NCI-H1417 (cell line): ENCODE measurements at places on chromosomes 7 and 10.

DNA sequence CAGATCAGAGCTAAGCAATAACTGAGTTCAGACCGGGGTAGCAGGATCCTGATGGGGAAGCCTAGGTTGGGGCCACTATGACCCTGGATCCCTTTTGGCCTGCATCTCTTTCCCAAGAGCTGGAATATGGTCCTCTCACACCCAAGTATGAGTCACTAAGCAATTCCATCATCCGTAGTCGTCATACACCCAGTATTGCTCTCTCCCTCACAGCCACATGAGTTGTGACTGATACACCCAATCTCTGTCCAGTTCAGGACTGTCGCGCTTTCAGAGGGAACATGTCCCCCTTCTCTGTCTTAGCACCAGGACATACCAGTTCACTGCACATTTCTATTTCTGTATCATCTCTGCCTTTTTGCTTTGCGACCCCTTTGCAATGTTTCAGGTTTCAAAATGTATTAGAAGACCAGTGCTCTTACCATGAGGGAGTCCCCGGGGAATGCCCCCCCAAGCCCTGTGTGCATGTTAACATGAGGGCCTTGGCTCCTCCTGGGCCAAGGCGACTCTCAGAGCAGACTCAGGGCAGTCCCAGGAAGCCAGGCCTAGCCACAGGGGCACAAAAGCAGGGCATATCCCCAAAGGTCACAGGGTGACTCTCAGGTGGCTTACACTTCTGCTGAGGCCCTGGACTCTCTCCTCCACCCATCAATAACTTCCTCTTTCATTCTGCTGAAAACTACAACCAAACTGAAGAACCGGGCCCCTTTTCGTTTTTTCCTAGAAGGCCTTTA lies 75.3 kb upstream of the SAMD8 start:
- DNase-seq: no peak

- DNase-seq: no peak
These were observed 132.7 kb downstream of the AOAH start for GRCh38 chr7:36591636-36592035.

DNA sequence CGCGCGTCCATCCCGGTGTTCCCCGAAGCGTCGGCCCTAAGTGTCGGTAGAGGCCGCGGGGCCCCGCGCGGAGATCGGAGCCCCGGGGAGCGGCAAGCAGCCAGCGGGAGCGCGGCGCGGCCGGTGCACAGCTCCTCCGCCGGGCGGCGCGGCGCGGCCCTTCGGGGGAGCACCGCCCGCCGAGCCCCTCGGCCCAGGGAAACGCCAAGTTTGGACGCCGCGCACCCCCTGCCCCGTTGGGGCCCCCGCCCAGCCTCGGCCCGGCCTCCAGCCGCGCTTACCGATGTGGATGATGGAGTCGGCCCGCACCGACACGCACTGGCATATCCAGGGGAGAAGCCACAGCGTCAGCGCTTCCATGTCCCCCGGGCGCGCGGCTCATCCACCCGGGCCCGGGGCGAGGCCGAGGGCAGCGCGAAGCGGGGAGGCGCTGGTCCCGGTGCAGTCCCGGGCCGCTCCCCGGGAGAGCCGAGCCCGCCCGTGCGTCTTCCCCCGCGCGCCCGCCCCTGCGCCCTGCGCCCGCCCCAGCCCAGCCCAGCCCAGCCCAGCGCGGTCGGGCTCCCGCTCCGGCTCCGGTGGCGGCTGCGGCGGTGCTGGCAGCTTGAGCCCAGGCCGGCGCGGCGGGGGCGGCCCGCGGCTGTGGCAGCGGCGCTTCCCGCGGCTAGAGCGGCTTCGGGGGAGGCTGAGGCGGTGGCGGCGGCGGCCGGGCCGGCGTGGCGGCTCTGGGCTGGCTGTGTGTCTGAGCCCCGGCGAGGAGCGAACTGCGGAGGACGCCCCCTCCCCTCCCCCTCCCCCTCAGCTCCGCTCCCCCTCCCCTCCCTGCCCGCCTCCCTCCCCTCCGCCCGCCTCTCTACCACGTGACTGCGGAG lies at the start of gene GRID1:
Gene GRID1 (minus strand): TSS at position 763 of the 869 bp plus-strand sequence.
- peak; percentile 77 for DNase-seq

GRCh38 chr10:62473241-62473640 lies 99.1 kb downstream of the ZNF365 start:
- DNase-seq: no peak

GRCh38 chr7:13982940-13983677 lies 6.4 kb downstream of the ETV1 start:
- no peak for DNase-seq

- no peak for DNase-seq
These were observed 79.4 kb upstream of the ARID5B start for GRCh38 chr10:61822096-61822495.

- peak; percentile 10 for DNase-seq
These were observed 85.2 kb downstream of the ABCB5 start for GRCh38 chr7:20700453-20701227.

DNA sequence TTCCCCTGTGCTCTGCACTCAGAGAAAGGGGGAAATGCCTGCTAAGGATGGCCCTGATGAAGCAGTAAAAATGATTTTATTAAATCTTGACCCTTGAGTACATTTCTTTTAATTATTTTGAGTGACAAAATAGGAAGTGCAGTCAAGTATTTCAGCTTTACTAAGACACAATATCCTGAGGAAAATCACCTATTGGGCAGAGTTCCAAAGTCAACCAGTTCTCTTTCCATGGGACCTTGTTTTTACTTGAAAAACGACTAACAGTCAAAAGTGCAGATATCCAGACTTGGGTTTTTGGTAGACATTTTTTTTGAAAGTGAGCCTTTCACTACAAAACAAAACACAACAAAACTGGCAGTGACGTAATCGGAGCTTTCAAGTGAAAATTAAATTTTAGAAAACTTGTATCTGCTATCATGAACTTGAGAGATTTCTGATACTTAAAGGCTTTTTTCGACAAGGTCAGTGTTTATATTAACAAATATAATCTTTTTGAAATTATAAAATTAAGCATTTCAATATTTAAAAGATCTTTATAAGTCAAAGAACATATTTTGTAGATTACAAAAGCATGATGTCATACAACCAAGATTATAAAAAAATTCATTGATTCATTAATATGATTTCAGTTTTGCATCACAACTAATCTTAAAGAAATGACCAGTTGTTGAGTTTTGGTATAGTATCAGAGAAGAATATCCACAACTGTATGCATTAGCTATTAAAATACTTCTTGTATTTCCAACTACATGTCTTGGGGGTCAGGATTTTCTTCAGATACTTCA lies 513.8 kb upstream of the AKR1E2 start:
- no peak for DNase-seq

GRCh38 chr10:113259576-113260226 lies 293.2 kb upstream of the HABP2 start:
- DNase-seq: no peak

- DNase-seq: no peak
These were observed 12.7 kb downstream of the MAD1L1 start for GRCh38 chr7:2220030-2220429.

GRCh38 chr7:129479831-129480230 lies 22.5 kb upstream of the SMKR1 start:
- no peak for DNase-seq

DNA sequence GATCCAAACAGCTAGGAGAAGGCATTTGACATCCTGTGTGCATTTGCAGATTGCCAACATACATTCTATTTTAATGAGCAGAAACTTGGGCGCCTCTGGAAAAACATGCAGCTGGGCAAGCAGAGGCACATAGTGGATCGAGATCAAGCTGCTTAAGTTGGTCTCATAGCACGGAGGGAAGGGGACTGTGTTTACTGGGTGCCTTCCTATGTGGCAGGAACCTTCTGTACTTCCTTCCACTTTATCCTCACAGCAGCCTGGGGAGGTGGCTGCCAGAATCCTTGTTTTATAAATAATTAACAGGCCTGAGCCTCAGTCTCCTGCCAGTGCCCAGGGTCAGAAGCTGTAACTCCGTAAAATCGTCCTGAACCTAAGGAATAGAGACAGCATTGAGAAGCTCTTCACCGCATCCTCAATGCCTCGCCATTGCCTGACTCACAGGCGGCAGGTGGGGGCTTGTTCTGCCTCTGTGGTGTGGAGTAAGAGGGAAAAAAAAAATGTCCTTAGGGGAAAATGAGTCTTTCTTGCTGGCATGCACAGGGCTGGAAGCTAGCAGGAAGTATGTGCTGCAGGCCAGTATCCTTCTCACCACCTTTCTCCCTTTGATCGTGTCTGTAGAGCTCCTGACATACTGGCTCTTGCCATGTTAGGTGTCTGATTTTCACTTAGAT lies 6.2 kb downstream of the VWA2 start:
- DNase-seq: no peak

- no peak for DNase-seq
These were observed 102.0 kb upstream of the INSYN2A start for GRCh38 chr10:127298381-127298780.

DNA sequence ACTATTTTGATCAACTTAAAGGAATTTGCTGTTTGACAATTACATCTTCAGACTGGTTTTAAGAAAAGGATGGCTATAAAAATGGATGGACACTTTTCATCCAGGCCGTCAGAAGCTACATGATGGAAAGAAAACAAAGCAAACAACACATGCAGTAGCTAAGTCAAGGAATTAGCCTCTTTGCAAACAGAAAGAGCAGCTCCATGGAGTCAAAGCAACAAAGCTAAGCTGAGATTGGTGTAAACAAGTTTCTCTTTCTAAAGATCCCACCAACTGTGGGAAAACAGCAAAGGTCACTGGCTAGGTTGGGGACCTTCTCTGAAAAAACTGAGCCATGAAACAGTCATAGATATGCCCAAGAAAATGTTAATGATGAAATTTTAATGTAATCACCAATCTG lies 98.9 kb downstream of the RNF133 start:
- DNase-seq: no peak

GRCh38 chr10:11249152-11249807 lies 231.6 kb downstream of the CELF2 start:
- no peak for DNase-seq

DNA sequence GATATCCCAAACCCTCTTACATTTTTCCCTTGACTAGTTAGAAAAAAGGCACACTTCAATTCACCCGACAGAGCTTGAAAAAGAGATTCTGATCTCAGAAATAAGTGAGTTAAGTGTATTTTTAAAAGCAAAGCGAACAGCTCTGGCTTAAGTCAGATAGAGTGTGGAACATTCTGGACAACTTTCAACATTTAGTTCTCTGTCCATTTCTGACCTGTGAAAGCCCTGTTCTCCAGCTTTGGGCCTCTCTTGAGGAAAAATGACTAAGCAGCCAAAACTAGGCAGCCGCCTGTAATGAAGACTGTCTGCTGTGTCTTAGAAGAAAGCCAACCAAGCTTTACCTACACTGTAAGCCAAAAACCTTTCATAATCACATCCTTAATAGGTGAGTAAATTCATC lies 50.5 kb downstream of the CDK6 start:
- no peak for DNase-seq

- DNase-seq: no peak
These were observed 133.1 kb downstream of the MAPK8 start for GRCh38 chr10:48439581-48440041.

DNA sequence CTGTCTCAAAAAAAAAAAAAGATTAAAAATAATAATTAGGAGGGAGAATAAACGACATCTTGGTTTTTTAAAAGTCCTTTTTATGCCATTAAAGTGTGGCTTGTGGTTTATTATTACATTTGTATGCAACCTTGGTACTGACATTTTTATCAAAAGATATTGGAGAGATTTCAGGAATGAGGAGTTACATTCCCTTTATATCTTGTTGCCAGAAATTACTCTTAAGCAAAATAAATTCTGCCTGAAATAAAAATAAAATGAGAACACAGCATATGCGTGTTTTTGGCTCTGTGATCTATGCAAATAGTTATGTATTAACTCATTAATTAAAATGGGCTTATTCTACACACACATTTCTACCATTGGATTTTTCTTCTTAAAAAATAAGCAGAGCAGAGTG lies 202.4 kb downstream of the BICC1 start:
- no peak for DNase-seq

DNA sequence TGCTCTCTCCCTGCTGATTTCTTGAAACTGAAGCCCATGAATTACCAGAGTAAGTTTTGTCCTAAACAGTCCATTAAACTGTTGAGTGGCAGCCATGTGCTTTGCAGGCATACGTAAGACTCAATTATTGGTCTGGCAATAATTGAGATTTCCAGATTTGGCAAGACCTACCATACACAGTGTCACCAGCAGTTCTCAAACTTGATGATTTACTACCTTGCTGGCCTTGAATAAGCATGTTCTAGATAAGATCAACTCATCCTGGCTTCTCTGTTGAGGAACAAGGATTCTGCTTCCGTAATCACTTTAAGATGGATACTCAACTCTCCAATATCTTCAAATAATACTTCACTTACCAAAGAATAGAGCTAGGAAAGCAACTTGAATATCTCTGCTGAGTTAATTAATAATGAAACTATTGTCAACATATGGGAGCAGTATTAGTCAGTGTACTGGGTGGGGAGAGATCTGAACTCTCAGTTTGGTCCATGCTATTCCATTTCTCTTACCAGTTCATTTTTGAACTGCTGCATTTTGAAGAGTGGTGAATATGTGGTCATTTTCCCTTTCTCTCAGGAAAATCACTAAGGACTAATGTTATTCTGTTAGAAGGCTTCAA lies 181.4 kb downstream of the IPMK start:
- no peak for DNase-seq

DNA sequence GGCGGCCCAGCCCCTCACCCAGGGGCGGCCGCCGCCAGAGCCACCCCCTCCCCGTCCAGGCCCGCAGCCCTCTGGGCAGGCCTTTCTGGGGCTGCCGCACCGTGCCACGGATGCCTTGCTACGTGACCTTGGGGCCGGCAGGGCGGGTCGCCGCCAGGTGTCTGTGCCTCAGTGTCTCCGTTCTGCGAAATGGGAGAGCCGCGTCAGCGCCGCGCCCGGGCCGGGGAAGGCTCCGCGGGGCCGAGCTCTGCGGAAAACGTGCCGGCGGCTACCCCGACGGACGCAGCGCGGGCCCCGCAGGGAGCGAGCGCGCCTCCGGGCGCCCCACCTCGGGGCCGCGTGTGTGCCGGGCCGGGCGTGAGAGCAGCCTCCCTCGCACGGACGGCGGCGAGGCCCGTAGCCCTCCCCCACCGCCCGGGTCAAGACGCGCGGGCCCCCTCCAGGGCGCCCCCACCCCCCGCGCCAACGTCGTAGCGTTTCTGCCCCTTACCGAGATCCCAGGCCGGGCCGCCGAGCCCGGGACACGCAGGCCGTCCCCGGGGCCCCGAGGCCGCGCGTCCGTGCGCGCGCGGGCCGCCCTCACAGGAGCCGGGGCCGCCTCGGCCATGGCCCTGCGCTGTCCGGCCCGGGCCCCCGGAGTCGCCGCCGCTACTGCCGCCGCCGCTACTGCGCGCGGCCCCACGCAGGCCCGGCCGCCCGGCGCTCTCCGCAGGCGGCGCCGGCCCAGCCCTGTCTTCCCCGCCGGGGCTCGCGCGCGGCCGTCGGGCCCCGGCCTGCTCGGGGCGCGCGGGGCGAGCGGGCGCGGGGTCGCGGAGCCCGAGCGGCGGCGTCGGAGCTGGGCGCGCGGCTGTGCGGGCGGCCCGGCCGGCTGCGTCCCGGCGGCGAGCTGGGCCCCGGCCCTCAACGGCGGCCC lies 1.1 kb downstream of the ZNF777 start:
- DNase-seq: peak; percentile 56
